ENCODE measurements at places on chromosomes 2 and 18.

DNA sequence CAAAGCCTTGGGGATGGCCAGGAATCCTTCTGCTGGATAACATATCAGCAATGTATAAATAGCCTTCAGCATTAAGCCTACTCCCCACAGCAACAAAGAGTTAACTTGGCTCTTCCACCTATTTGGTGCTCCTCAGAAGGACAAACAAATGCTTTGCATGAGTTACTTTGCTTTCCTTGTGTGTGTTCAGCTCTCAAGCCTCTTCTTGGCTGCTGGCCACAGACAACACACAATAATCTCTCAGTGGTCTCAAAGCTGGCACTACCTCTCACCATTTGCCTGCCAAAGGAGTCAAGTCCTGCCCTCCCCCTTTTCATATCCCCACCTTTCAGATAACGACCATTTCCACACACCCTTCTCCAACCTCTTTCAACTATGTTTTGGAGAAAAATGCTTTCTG is 17.5 kb downstream of the FTCDNL1 start:
- no peak for DNase-seq

DNA sequence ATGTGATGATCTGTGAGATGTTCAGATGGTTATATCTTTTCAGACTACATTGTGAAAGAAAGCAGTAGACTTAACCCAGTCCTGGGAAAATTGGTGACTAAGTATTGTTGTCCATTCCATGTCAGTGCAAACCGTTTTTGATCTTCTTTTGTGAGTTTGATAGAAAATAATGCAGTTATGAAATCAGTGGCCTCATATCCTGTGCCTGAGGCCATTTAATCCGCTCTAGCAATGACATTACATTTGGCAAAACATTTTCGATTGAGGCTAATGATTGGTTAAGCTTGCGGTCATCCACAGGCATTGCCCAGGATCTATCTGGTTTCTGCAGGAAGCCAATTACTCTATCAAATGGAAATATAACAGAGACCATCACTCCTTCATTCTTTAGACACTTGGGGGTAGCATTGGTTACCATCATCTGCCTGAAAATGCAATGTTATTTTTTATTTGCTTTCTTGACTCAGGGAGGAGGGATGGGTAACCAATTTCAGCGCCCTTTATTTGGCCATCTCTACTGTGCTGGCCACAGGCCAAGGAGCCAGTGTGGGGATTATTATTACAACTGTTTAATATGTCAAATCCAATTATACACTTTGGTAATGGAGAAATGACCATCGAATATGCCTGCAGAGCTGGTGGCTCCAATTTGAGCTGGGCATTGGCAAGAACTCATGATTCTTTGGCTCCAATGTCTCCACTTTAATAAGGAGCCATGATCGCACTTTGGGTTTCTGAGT is 33.6 kb downstream of the TRIB2 start:
- DNase-seq, result no peak

GRCh38 chr2:120108049-120108448 is 95.2 kb downstream of the EPB41L5 start:
- no peak for DNase-seq

GRCh38 chr2:142865924-142866323 is 11.5 kb upstream of the KYNU start:
- no peak for DNase-seq
